ENCODE measurements at places on chromosomes 4 and X.
A peak's percentile ranks its signal among the peaks of the same experiment; 100 is the strongest.

DNA sequence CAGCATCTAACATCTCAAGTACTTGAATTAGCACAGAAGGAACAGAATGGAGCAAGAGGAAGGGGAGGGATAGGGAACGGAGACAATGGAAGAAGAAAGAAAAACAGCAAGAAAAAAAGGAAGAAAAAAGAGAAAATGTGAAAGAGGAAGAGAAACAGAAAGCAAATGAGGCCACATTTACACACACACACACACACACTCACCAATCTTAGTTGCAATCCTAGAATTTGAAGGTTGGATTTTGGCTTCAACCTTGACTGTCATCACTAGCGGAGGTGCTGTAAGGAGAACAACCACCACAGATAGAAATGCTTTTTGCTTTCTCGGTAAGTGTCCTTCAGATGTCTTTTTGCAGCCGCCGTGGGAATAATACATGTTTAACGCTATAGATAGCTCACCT is 327.1 kb upstream of the NWD2 start:
- no peak for DNase-seq

- no peak for DNase-seq
These were observed 353.3 kb downstream of the ARHGAP24 start for GRCh38 chr4:85828027-85828890.

- no peak for DNase-seq
These were observed 10.8 kb downstream of the G6PD start for GRCh38 chrX:154535892-154536291.

DNA sequence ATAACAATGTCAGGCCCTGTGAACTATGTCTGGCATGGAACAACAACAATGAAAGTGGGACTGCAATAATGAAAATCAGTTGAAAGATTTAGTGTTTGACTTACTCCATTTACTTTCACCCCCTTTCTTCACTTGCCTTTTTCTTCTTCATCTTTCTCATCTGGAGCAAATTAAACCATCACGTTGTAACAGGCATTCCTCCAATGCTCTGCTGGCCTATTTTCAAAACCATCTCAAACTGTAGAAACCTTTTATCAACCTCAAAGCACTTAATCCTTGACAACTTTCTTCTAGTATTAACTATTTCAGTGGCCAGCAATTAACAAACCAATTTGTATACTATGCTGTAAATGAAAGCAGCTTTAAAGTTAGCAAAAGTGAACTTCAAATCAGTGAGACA is 8.3 kb downstream of the KLHL13 start:
- DNase-seq: no peak

DNA sequence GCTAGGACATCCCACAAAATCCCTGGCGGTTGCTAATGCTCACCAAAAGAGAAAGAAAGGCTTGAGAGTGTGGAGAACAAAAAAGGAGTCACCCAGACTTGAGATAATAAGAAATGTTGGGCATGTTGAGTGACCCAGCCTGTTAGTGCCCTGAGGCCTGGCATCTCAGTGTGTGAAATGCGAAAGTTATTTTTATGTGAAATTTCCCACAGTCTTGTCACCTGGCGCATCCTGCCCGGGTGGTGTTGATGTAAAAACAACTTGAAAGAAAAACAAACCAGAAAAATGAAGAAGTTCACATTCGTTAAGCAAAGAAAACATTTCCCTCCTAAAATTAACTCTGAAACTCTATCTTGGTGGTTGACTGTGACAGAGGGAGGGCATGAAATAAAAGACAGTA is 495.2 kb downstream of the MID1IP1 start:
- no peak for DNase-seq

- DNase-seq: peak; percentile 18
These were observed 977 bp downstream of the MAGEE1 start for GRCh38 chrX:76428243-76429130.

- no peak for DNase-seq
These were observed 3.0 kb upstream of the ZDHHC9 start for GRCh38 chrX:129846716-129847115.

DNA sequence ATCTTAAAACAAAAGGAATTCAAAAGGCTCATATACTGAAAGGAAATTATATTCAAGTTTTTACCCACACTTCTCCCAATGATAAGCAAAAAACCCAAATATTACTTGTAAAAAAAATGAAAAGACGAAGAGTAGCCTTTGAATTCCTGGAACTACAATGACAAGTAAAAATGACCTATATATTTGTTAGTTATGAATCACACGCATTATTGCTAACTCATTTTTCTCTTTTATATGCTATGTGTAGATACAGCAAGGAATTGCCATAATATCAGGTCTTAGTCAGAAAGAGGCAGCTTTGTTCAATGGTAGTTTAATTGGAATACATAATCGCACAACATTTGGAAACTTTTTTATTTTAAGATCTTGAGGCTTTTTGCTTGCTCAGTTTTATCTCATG is 22.7 kb upstream of the ASB5 start:
- no peak for DNase-seq

DNA sequence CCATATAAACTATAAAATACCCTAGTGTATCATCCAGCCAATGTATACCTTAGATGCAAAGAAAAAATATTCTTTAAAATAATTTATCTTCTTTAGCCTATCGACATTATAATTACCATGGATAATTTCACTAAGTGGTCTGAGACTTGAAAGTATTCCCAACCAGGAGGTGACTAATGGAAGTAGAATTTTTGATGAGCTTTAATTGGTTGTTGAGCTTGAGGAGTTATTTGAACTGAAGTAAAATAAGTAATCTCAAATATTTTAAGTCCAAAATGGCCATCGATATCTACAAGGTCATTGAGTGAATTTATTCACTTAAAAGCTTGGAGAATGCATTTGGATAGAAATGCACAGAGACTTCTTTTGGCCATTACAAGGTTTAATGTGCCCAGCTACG is 436.2 kb downstream of the TLL1 start:
- DNase-seq: no peak

GRCh38 chr4:185472103-185472542 is 590 bp upstream of the CCDC110 start:
- DNase-seq: no peak

DNA sequence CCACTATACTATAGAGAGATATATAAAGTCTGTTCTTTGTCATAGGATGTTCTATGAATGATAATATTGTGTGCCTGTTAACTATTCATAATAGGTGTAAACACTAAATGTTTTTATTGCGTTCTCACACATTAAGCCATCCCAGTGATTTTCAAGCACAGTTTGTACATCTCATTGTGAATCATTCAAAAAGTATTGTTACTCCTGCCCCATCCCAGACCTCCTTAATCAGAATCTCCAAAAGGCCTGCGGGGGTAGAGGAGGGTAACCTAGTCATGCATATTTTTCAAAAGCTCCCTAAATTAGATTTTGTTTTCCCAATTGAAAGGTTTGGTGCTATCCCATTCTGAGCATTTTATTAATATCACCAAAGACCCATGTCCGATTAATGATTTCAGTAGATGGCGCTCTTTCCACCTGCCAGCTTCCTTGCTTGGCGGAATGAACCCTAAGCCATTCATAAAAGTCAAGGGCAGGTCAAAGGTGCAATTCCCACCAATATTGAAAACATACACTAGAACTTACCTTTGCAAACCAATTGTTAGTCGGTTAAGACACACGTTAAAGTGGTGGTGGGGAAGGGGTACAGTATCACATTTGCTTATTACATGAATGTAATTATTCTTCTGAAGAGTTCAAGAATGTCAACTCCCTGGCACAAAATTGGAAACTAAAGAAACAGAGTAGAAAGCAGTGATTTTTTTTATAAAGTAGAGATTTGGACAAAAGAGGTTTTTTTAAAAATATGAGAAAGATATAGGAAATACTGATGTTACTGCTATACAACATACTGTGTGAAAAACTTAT is 5.8 kb upstream of the TET2 start:
- peak; percentile 53 for DNase-seq

- DNase-seq: no peak
These were observed 56.0 kb upstream of the ESX1 start for GRCh38 chrX:104310657-104311254.

DNA sequence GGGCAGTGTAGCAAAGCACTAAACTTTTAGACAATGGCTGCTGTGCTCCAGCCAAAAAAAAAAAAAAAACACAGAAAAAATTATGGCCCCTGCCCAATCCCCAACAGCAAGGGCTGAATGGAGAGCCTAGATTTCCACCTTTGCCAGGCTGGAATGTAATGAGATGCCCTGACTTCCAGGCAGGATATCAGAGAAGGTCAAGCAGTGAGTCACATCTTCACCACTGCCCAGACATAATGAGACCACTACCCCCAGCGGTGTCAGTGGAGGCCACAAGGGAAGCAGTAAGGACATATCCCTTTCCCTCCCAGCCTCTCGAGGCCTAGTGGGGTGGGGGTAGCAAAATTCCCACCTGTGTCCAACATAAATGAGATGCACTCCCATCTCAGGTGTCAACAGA is 216.3 kb upstream of the LEF1 start:
- no peak for DNase-seq

DNA sequence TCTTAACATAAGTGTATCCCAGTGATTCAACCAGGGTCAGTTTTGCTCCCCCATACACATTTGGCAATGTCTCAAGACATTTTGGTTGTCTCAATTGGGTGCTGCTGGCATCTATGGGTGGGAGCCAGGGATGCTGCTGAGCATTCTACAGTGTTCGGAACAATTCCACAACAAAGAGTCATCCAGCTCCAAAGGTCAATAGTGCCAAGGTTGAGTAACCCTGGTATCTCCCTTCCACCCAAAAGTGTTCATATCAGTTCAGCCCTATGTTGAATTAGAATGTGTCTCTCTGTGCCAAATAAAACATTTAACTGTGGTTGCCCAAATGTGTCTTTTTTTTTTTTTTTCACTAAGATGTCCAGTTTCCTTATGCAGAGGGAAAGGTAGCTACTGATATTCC is 129.4 kb upstream of the RAI2 start:
- DNase-seq: no peak
